ENCODE measurements at places on chromosomes 4 and X. TPM values are rescaled to one million over a fixed set of nuclear protein-coding genes. Genes with fewer than 3 reads are reported as not detected.

The EREG gene
- total RNA-seq: 0.36 TPM

The SSX4B gene
- total RNA-seq: not detected

The DCAF8L2 gene
- total RNA-seq: not detected

The PARM1 gene
- under 0.01 TPM for total RNA-seq

The DMP1 gene
- total RNA-seq: not detected

The SHROOM4 gene
- total RNA-seq: 2.2 TPM

The LNX1 gene
- total RNA-seq: 0.36 TPM

GRCh38 chr4:77525538-77525937 lies 80.1 kb upstream of the CXCL13 start:
- H3K27me3 ChIP-seq: no peaks in the 10 kb centered on the region
- no peaks in the 10 kb centered on the region for H3K4me1 ChIP-seq
- H3K36me3 ChIP-seq: no peaks in the 10 kb centered on the region
- no peak for DNase-seq
- H3K4me3 ChIP-seq: no peak overlapping the region

- H3K27ac ChIP-seq: no peak overlapping the region
- peaks cover 5% of the 10 kb centered on the region for H3K36me3 ChIP-seq
- no peak overlapping the region for H3K4me3 ChIP-seq
- H3K4me1 ChIP-seq: peaks cover 14% of the 10 kb centered on the region
- peak; percentile 13 for DNase-seq
Measured at GRCh38 chr4:52588097-52588496, 71.0 kb downstream of the USP46 start.

- peaks cover 4% of the 10 kb centered on the region for H3K4me1 ChIP-seq
- H3K4me3 ChIP-seq: no peak overlapping the region
- no peaks in the 10 kb centered on the region for H3K27me3 ChIP-seq
- H3K27ac ChIP-seq: no peak overlapping the region
- no peak for DNase-seq
Measured at GRCh38 chrX:47815901-47816845, 20.5 kb upstream of the ZNF81 start.

- no peak overlapping the region for H3K27ac ChIP-seq
- no peaks in the 10 kb centered on the region for H3K27me3 ChIP-seq
- H3K4me3 ChIP-seq: no peak overlapping the region
Measured at GRCh38 chrX:139826065-139827044, 106.5 kb downstream of the ATP11C start.

DNA sequence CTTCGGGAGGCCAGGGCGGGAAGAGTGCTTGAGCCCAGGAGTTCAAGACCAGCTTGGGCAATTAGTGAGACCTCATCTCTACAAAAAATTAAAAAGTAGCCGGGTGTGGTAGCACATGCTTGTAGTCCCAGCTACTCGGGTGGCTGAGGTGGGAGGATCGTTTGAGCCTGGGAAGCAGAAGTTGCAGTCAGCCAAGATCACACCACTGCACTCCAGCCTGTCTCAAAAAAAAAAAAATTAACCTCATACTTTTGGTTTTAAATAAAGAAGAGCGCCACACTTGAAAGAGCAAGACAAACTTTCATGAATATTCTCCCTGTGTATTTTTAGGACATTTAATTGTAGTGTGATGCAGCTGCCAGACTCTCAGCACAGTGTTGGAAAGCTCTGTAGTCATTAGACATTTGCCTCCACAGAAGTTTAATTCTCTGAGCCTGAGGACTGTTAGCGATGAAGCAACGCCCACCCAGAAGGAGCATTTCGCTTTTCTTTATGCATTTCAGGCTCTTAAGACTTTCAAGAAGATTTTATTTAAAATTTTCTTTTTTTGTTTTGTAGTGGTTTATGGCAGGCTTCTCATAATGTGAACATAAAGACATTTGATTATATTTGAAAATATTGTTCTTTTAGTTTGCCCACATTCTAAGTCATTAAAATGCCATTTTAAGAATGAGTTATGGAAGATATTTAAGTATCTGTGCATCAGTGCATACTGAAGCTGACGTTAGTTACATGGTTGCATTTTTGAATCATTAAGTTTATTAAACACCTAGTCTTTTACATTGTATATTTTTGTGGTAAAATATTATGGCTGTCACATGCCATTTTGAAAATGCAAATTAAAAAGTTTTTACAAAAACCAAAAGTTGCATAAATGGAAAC lies 45.8 kb downstream of the DCLK2 start:
- no peak overlapping the region for H3K27ac ChIP-seq
- no peaks in the 10 kb centered on the region for H3K27me3 ChIP-seq
- H3K4me1 ChIP-seq: peaks cover 6% of the 10 kb centered on the region
- H3K36me3 ChIP-seq: no peaks in the 10 kb centered on the region

GRCh38 chr4:1206299-1207156 lies 34.1 kb upstream of the SPON2 start:
- H3K4me3 ChIP-seq: no peak overlapping the region
- DNase-seq: no peak
- no peaks in the 10 kb centered on the region for H3K27me3 ChIP-seq
- peaks cover 12% of the 10 kb centered on the region for H3K36me3 ChIP-seq

GRCh38 chrX:46386511-46386910 lies 158.7 kb downstream of the ZNF674 start:
- H3K4me3 ChIP-seq: no peak overlapping the region
- DNase-seq: no peak
- no peaks in the 10 kb centered on the region for H3K27me3 ChIP-seq

DNA sequence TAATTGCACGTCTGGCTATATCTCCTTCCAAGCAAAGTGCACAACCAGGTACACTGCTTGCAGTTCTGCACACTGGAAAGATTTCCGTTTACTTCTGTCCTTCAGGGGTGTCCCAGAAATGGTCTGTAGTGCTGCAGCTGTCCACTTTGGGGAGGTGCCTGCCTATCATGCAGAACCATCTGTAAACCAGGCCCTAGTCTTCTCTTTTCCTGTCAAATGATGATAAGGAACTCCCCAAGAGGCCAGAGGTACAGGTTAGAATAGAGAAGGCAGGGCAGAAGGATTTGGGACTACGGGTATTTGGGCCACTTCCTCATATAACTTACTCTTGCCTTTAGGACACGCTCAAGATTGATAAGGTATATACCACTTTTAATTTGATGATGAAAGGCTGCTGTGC lies 746.9 kb downstream of the FAT4 start:
- no peaks in the 10 kb centered on the region for H3K4me1 ChIP-seq
- no peak overlapping the region for H3K27ac ChIP-seq
- no peak for DNase-seq
- H3K4me3 ChIP-seq: no peak overlapping the region

DNA sequence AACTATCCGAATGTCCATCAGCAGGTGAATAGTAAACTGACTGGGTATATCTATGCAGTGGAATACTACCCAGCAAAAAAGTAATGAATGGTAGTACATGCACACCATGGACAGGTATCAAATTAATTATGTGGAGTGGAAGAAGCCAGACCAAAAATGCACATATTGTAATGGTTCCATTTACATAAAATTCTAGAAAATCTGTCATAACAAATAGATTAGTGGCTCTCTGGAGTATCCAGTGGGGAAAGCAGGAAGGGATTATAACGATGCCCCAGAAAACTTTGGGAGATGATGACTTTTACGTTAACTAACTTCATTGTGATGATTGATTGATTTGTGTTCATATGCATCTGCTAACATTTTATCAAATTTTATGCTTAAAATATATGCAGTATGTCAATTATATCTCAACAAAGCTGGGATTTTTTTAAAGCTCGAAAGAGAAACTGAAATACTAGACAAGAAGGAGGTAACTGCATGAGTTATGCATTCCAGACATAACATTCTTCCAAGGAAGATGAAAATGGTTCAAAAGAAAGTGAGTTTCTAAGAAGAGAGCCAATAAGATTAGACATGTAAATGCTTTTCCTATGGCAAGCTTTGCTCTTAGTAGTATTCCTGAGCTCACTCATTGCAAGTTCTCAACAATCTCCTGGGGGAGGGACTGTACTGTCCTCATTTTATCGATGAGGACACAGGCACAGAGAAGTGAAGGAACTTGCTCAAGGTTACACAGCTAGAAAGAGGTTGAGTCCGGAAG lies 58.6 kb upstream of the MSX1 start:
- no peaks in the 10 kb centered on the region for H3K4me1 ChIP-seq
- no peak overlapping the region for H3K27ac ChIP-seq
- H3K4me3 ChIP-seq: no peak overlapping the region
- H3K36me3 ChIP-seq: no peaks in the 10 kb centered on the region

- no peak for DNase-seq
- peaks cover 10% of the 10 kb centered on the region for H3K36me3 ChIP-seq
- H3K4me1 ChIP-seq: peaks cover 3% of the 10 kb centered on the region
- no peak overlapping the region for H3K4me3 ChIP-seq
Measured at GRCh38 chr4:82419451-82419850, 10.8 kb downstream of the HNRNPDL start.

- no peak for DNase-seq
- H3K27me3 ChIP-seq: no peaks in the 10 kb centered on the region
- H3K27ac ChIP-seq: no peak overlapping the region
- H3K36me3 ChIP-seq: no peaks in the 10 kb centered on the region
- H3K4me3 ChIP-seq: no peak overlapping the region
Measured at GRCh38 chr4:78754872-78755271, 21.3 kb upstream of the BMP2K start.

DNA sequence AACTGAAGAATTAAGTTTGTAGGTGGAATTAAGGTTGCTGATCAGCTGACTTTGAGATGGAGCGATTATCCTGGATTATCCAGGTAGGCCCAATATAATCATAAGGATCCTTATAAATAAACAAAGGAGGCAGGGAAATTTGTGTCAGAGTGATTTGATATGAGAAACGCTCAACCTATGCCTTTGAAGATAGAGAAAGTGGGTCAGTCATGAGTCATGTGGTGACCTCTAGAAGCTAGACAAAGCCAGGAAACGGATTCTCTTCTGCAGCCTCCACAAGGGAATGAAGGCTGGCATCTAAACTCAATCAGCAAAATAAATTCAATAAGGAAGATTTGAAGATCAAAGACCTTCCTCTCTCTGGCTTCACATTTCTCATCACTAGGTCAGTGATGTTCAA lies 41.5 kb upstream of the SMIM10 start:
- H3K36me3 ChIP-seq: no peaks in the 10 kb centered on the region
- H3K4me3 ChIP-seq: no peak overlapping the region
- peak; percentile 62 for DNase-seq
- H3K4me1 ChIP-seq: peaks cover 9% of the 10 kb centered on the region

DNA sequence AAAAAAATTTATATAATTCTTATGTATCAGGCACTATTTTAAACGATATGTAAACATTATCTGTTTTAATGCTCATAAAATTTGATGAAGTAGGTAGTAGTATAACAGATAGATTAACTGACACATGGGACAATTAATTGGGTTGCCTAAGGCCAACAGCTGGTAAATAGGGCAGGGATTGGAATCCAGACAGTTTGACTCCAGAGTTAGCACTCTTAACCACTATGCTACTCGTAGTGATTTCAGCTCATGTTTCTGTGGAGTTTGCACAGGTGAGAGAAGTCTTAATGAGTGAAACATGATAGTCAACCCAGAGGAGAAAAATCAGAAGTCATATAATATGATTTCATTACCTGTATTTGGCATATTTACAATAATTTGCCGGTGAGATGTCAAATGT lies 126.0 kb upstream of the WDFY3 start:
- DNase-seq: no peak
- H3K27me3 ChIP-seq: no peaks in the 10 kb centered on the region
- no peaks in the 10 kb centered on the region for H3K4me1 ChIP-seq
- H3K4me3 ChIP-seq: no peak overlapping the region
- no peaks in the 10 kb centered on the region for H3K36me3 ChIP-seq

- peaks cover 16% of the 10 kb centered on the region for H3K27me3 ChIP-seq
- H3K4me3 ChIP-seq: no peak overlapping the region
- no peaks in the 10 kb centered on the region for H3K36me3 ChIP-seq
- H3K4me1 ChIP-seq: peaks cover 6% of the 10 kb centered on the region
- no peak for DNase-seq
Measured at GRCh38 chr4:7104366-7105031, 36.6 kb upstream of the GRPEL1 start.

DNA sequence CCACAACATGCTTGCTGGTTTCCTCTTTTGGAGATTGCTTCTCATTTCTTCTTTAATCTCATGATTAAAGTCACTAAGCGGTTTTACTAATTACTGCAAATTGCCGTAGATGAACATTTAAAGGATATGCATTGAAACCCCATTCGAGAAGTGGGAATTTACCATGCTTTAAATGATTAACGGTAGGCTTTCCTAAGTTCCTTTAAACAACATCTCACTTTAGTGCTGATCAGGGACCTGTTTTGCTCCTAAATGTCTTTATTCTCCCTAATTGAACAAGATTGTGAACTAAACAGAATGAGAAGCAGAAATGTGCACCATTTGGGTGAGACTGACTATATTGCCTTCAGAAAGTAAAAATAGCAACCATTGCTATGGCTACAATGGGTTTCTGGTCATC lies 430.3 kb downstream of the GALNTL6 start:
- no peaks in the 10 kb centered on the region for H3K36me3 ChIP-seq
- H3K4me1 ChIP-seq: no peaks in the 10 kb centered on the region
- H3K27ac ChIP-seq: no peak overlapping the region
- H3K27me3 ChIP-seq: no peaks in the 10 kb centered on the region
- DNase-seq: no peak

- no peaks in the 10 kb centered on the region for H3K27me3 ChIP-seq
- no peak overlapping the region for H3K4me3 ChIP-seq
- H3K27ac ChIP-seq: no peak overlapping the region
Measured at GRCh38 chr4:88196523-88197185, 38.2 kb upstream of the ABCG2 start.

DNA sequence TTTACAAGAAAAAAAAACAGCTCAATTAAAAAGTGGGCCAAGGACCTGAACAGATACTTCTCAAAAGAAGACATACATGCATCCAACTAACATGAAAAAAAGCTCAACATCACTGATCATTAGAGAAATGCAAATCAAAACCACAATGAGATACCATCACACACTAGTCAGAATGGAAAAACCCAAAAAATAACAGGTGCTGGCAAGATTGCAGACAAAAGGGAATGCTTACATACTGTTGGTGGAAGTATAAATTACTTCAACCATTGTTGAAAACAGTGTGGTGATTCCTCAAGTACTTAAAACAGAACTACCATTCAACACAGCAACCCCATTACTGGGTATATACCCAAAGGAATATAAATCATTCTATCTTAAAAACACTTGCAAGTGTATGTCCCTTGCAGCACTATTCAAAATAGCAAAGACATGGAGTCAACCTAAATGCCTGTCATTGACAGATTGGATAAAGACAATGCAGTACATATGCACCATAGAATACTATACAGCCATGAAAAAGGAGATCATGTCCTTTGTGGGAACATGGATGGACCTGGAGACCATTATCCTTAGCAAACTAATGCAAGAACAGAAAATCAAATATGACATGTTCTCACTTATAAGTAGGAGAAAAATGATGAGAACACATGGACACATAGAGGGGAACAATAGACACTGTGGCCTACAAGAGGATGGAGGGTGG lies 97.6 kb downstream of the RAB28 start:
- H3K4me1 ChIP-seq: no peaks in the 10 kb centered on the region
- H3K27me3 ChIP-seq: no peaks in the 10 kb centered on the region
- H3K36me3 ChIP-seq: no peaks in the 10 kb centered on the region

DNA sequence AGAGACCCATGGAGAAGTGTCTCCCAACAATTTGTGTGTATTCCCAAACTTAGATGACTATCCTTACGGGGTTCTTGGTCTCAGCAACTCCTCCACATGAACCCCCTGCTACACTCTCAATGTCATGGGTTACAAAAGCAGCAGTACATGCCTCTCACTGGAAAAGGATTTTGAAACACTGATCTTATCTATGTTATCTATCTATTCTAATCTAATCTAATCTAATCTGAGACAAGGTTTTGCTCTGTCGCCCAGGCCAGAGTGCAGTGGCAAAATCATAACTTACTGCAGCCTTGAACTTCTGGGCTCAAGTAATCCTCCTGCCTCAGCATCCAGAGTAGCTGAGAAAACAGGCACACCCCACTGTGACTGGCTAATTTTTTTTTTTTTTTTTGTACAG lies 19.3 kb downstream of the TSPAN5 start:
- peaks cover 4% of the 10 kb centered on the region for H3K36me3 ChIP-seq
- H3K4me1 ChIP-seq: peaks cover 14% of the 10 kb centered on the region
- no peaks in the 10 kb centered on the region for H3K27me3 ChIP-seq

Data from IMR-90 (cell line).